ENCODE measurements at places on chromosomes 2 and 18.

DNA sequence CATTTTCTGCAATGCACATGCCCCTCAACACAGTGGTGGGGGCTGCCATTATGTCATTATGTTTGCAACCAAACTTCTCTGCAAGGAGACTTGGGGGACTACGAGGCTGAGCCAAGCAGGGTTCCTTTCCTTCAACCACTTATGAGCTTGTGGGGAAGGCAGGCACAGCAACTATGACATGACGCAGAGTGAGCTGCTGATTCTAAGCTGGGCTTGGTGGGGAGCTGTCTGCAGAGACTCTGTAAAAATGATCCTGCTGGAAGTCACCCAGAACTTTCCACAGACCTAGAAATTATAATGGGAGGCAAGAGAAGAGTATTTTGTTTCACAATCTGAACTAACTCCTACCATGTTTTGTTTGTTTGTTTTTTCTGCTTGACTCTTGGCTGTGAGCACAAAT, 55.6 kb downstream of the INPP5D start:
- DNase-seq, result no peak

GRCh38 chr2:99662761-99663341, 173.0 kb upstream of the REV1 start:
- no peak for DNase-seq

DNA sequence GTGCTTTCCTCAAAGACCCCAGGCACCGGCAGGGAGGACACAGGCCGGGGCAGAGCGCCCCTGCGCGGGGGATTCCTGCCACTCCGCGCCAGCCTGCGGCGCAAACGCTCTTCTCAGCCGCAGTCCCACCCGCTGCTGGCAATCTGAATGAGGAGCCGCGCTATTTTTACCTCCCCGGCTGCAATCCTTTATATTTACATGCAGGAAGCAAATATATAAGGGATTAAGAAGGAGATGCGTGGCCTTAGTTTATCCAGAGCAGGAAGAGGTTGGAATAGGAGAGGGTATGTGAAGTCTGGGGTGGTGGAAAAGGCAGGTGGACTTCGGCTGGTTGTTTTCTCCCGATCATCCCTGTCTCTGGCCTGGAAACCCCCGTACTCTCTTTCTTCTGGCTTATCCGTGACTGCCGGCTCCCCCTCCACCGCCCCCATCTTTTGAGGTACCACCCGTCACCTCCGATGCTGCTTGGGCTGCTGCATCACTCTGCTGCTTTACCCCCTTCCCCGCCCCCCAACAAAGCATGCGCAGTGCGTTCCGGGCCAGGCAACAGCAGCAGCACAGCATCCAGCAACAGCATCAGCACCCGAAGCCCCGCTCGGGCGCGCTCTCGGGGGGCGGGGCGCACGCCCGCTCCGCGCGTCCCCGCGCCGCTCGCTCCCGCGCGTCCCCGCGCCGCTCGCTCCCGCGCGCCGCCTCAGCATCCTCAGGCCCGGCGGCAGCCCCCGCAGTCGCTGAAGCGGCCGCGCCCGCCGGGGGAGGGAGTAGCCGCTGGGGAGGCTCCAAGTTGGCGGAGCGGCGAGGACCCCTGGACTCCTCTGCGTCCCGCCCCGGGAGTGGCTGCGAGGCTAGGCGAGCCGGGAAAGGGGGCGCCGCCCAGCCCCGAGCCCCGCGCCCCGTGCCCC, at the start of gene ADAM23:
ADAM23 (plus strand) TSS at position 700 of the 902 bp plus-strand sequence. CDS start 335 bp downstream, outside the sequence.
- peak; percentile 70 for DNase-seq

- DNase-seq, result no peak
Observed at GRCh38 chr2:47205576-47206141, 50.6 kb upstream of the STPG4 start.

DNA sequence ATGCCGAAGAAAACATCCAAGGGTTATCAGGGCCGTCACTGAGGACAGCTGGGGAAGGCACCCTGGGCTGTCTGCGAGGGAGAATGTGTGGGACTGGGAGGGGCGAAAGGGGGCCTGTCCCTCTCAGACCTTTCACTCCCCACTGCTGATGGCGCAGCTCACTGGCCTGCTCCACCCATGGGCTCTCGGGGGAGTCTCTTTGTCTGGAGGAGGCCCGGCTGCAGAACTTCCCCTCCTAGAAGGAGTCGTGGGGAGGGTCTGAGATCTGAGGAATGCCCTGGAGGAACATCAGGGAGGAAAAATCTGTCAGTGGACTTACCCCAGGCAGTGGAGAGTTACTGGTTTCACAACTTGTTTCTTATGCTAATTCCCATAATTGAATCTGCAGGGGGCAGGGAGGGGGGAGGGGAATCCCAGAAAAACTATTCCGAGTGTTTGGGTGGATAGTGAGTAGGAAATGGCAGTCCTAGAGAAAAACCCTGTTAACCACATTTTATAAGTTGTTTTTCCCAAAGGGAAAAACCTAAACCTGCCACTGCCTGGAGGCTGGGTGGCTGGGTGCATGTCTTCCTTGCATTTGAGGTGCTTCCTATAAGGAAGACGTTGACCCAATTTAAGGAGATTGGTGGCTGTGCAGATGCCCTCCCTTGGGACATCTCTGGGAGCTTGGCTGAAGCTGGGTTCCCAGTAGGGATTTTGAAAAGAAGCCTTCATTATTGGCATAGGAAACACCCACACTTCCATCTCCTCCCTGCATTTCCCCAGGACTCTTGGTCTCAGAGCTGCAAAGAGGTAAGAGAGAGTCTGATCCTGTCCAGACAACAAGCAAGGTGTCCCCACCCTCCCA, 11.7 kb upstream of the SEMA4C start:
- DNase-seq, result no peak

GRCh38 chr2:101063352-101064124, 61.4 kb downstream of the RPL31 start:
- no peak for DNase-seq

DNA sequence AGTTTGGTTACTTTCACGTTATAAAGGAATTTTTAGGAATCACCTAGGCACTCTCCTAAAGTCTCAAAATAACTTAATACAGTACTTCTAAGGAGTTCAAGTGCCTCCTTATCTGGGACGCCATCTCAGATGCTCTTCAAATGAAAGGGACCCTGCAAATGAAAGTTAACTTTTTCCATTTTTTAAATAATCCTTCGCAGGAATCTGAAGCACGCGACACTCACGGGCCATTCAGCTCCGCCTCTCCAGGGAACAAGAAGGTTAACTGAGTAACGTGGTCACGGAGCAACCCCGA, 537 bp upstream of the ZC3H15 start:
- no peak for DNase-seq

GRCh38 chr2:328761-329160, 40.9 kb upstream of the ALKAL2 start:
- no peak for DNase-seq

GRCh38 chr2:163692611-163693482, 43.0 kb downstream of the FIGN start:
- no peak for DNase-seq

GRCh38 chr18:75121266-75121665, 87.7 kb downstream of the PTGR3 start:
- DNase-seq, result no peak

- DNase-seq, result no peak
Observed at GRCh38 chr2:23452853-23453420, 68.0 kb downstream of the KLHL29 start.

DNA sequence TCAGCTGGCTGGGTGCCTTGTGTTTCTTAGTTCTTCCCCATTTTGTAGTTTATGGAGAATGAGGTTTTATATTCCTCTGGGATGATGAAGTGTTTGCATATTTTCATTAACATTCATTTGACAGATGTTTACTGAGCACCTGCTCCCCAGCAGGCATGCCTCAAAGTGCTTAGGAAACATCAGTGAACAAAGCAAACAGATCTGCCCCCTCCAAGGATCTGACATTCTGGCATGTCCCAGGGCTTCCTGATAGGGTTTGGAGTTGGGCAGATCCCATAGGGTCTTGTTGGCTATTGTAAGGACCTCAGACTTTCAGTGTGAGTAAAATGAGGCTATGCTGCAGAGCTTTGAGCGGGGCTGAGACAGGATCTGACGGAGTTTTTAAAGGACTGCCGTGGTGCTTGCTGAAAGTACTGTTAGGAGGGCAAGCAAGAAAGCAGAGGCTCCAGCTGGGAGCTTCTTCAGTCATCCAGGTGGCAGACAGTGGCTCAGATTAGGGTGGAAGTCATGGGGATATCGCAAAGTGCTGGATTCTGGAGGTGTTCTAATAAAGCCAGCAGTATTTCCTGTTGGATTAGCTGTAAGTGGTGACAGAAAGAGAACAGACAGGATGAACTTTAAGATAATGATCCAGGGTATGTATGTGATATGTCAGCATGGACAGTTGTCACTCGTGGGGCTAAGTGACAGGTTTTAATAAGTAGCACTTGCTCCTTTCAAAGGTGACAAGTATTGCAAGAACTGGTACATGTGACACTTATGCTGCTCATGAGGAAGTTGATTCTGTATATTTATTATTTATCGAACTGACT, 11.3 kb upstream of the IAH1 start:
- DNase-seq, result peak; percentile 66

- DNase-seq, result no peak
Observed at GRCh38 chr2:149161481-149162225, 123.2 kb downstream of the LYPD6B start.

DNA sequence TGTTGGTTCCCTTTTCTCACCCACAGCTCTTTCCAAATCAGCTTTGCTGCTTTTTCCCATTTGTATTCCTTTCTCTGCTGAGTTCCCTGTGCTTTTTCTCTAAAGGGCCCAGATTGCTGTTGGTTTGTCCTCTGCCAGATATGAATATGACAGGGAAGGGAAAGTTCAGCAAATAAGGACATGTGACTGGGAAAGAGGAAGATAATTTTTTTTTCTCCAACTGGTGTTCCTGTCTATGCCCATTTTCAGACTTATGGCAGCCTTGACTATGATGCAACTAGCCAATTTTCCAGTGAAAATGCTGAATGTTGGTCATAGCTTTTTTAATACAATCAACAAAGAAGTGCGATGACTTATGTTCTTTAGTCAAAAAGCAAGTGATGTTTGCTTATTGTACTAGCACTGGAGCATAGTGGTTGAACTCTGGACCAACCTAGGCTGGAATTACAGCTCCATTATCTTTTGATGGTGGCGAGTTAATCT, 7.7 kb downstream of the MDH1 start:
- DNase-seq, result no peak

DNA sequence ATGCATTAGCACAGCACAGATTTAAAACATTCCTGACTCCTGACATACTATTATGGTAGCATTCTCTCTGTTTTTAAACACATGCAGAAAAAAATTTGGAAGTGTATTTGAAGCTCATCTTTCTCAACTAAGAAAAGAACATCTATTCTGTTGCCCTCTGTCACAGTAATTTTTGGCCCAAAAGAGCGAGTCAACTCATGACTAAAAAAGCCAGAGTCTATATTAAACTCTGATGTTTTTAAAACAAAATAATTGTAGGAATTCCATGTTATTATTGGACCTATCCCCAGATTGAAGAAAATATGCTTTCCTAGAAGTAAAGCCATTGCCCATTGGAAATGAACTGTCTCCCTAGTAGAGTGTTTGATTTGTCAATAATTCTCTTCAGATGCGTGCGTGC, 96.7 kb downstream of the CRIM1 start:
- DNase-seq, result no peak

- no peak for DNase-seq
Observed at GRCh38 chr2:224999754-225000153, 42.5 kb downstream of the DOCK10 start.

DNA sequence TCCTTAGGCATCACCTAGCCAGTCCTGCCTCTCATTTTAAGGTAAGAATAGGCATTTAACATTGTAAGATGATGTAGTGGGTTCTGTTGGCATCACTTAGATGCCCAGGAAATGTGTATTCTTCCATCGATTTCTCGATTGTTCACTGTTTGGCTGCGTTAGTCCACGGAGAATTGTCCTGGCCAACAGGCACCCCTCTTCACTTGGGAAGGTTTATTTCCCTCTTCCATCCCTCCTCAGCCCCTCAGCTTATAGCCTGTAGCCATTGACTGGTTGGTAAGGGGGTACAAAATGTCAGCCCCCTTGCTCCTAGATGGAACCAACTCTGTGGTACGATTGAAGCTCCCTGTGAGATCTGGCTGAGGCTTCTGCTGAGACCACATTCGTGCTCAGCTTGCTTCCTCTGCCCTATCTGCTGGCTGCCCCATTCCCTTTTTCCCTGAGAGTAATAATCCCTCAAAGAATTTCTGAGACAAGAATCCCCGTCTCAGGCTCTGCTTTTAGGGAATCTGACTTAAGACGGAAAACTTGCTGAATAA, 43.4 kb downstream of the PLEKHA3 start:
- no peak for DNase-seq

DNA sequence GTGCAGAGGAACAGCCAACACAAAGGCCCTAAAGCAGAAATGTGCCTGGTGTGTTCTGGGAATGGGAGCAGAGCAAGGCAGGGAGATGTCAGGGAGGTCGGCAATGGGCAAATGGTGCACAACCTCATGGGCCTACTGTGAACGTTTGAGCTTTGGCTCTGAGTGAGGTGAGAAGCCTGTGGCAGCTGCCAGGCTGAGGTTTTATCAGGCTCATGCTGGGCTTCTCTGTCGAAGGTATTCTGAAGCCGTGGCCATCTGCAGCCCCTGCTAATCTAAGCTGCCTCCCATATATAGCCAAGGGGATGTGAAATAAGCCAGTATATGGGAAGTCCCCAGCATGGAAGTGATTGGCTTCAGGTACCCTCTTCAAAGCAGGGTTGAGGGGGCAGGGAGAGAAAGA, 193.3 kb downstream of the SLC4A3 start:
- no peak for DNase-seq

DNA sequence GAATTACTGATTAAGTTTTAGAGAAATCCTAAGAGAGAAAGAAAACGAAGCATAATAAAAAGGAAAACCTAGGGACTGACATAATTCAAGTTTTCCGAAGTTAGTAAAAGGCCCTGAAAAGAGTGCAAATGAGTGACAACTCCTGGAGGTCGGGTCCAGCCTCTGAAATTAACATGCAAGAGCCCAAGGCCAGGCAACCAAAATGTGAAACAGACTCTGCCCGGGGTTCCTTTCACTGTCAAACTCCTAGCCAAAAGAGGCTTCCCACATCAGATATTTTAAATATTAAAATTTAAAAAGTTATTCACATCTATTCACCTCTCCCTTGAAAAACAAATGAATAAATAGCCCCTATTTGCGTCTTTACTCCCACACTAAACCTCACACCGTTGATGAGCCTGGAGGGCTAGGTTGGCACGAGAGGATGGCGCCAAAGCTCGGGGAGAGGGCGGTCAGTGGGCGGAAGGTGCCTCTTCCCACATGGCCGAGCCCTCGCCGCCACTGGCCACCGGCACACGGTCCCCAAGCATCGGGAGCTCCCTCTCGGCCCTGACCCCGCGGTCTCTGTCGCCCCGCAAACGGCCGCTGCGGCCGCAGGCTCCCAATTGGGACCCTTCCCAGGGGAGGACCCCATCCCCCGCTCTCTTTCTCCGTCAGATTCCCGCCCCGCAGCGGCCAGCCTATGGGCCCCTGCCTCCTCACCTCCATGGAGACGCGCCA, 630 bp downstream of the PPM1G start:
- DNase-seq, result no peak

GRCh38 chr2:54965425-54965824, 84.8 kb downstream of the RTN4 start:
- DNase-seq, result no peak

DNA sequence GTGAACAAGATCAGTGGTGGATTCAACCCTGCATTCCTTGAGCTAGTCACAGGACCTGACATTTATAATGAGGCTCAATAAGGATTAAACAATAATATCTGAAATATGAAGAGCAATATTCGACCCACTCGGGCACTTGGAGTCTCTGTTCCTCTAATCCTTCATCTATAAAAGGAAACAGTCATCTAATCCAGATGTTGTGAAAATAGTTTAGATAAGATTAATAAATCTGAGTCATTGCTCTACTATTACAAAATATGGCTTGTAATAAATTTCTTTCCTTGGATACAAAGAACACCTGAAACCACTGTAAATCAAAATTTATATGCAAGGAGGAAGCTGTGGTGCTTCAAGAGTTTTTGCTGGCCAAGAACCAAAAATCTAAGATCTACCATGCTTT, 846.9 kb upstream of the ACVR2A start:
- no peak for DNase-seq

GRCh38 chr2:85744741-85745601, 8.8 kb upstream of the ATOH8 start:
- no peak for DNase-seq

Data from NCI-H1105 treated with DMSO at 0.1 percent for 48 hours (cell line).